ENCODE measurements at places on chromosomes 2 and 18.
A peak's percentile ranks its signal among the peaks of the same experiment; 100 is the strongest.

GRCh38 chr2:20616341-20616871 lies 34.5 kb downstream of the HS1BP3 start:
- DNase-seq, result no peak

DNA sequence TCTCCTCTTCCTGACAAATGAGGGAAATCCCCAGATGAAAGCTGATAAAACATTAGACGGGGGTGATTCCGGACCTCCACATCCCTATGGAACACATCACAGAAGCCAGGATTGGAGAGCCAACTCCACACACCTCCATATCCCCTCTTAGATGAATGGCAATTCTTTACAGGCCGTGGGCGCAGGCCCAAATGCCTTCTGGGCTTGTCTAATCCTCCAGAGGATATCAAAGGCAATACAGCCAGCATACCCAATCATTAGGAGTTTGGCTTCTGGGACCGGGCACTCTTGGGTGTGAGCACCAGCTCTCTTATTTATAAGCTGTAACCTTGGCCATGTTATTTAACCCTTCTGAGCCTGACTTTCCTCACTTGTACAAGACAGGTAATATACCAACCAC lies 15.0 kb upstream of the CYP1B1 start:
- DNase-seq, result no peak

DNA sequence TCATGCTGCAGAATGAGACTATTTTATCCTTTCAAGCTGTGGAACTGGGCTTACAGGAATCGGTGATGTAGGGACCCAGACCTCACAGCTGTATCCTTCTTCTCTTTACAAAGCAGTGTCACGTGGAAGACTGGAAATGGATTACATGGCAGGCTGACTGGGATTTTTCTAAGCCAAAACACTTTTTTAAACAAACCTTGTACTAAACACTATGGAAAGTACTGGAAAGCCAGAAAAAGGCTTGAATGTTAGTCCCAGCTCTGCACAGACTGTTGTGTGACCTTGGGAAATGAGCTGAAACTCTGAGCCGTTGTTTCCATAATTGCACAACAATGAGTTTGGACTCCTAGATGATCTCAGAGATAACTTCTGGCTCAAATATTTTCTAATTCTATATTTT lies 7.6 kb upstream of the ADAM23 start:
- no peak for DNase-seq

DNA sequence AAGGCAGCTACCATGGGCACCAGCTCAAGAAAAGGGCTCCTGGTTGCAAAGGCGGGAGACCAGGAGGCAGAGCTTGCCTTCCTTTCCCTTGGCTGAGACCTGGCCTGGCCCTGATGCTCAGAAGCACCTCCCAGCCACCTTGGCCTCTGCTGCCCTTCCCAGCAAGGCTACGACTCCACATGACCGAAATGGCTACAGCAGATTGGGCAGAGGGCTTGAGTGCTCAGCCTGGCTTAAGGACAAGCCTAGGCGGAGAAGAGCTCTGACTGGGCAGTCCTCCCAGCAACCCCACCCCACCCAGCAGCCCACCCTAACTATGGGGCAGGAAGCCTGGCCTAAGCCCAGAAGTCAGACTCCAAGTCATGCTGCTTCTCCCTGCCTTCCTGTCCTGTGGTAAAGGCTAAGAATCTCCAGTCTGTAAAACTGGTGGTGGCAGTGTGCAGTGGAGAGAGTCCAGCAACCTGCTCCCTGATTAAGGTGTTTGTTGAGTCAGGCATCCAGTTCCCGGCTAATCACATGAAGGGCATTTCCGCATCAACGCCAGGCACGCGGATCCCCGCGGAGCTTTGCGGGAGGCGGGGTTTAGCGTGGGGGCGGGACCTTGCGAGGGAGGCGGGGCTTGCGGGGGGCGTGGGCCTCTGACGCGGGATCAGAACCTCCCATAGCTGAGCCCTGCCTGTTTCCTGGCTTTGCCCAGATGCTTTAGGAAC lies 256.0 kb downstream of the BCL11A start:
- DNase-seq, result no peak

- no peak for DNase-seq
Measured at GRCh38 chr2:6865346-6866274, at the start of gene CMPK2. TSS of gene CMPK2 (minus strand) at chr2:6865907. CDS start at chr2:6865696, 211 bp downstream.

DNA sequence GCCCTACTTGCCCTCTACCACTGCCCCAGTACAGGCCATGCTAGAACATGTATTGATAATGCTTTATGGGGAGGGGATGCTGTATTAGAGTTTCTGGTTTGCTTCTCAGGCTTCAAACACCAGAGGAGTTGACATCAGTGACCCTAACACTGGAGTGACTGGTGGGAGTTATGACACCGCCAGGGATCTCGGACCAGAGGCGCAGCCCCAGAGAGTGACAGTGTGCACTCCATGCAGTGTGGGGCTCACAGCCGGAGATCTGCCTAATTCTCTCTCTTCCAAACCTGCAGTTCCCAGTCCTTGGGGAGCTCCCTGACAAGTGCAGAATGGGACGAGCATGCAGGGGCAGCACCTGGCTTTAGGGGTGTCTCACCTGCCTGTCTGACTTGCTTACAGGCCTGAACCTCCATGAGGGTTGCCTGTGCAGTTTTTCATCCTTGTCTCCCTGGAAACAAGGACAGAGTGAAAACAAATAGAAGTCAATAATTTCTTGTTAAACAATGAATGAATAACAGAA lies 244.9 kb upstream of the MYT1L start:
- DNase-seq, result no peak

GRCh38 chr18:61735564-61736102 lies 157.2 kb downstream of the RNF152 start:
- no peak for DNase-seq

DNA sequence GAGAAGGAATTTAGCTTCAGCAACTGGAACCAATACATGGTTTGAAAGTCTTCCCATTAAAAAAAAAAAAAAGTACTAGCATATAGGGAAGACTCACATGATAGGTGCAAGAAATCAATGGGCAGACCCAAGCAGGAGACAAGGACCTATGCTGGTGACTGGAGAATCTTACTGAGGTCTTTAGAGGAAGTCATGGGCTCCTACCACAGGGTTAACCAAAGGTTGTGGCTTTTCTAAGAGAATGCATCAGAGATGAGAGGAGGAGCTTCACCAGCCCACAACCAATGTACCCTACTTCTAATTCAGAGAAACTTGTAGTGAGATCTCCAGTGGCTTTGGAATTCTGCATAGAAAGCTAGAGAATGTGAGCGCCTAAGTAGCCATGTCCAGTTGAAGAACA lies 207.4 kb downstream of the NCKAP5 start:
- no peak for DNase-seq

DNA sequence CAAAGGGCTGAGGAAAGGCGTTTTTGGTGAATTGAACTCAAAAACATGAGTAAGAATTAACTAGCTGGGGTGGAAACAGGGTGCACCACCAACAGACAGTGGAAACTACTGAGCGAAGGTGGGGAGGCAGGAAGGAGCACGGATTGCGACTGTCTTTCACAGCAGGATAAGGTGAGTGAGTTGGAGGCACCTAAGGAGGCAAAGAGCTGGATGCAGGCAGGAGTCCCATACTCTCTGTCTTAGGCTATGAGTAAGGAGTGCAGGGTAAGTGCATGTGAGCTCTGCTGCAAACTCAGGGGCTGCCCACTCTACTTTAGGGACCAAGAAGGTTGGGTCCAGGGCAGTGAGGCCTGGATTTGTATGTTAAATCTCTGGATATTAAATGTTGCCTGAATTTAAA lies 333.1 kb upstream of the ZNF521 start:
- DNase-seq, result no peak

DNA sequence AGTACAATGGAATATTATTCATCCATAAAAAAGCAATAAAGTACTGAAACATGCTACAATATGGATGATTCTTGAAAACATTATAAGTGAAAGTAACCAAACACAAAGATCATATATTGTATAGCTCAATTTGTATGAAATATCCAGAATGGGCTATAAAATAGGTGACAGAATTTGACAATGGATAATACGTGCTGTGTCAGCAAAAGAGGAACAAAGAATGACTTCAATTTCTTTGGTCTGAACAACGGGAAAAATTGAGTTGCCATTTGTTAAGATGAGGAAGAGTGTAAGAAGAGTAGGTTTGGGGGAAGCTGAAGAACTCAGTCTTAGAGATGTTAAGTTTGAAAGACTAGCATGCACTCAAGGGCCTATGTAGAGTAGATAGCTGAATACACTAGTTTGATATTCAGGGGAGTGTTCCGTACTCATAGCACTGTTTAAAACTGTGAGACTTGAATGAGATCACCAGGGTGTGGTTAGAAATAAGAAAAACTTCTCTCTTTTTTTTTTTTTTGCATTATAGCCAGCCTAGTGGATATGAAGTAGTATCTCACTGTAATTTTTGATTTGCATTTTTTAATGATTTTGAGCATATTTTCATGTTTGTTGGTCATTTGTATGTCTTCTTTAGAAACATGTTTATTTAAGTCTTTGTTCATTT lies 213.6 kb downstream of the NR4A2 start:
- DNase-seq, result no peak

DNA sequence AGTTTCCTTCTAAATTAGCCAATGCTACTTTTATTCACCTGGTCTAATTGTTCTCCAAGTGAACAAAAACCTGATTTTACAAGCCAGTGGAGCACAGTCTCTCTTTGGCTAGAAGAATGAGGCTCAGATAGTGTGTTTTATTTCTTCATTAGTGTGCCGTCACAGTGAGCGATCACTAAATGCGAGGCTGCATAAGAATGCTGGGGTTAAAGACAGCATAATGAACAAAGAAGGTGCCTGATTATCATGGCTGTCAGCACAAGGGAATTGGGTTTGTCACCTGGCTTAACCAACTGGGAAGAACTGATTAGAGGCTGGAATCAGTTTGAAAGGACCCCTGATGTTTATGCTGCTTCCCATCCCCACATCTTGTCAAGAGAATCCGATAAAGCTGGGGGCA lies 76.4 kb downstream of the EPHA4 start:
- no peak for DNase-seq

GRCh38 chr2:176585791-176586190 lies 316.5 kb downstream of the MTX2 start:
- no peak for DNase-seq

DNA sequence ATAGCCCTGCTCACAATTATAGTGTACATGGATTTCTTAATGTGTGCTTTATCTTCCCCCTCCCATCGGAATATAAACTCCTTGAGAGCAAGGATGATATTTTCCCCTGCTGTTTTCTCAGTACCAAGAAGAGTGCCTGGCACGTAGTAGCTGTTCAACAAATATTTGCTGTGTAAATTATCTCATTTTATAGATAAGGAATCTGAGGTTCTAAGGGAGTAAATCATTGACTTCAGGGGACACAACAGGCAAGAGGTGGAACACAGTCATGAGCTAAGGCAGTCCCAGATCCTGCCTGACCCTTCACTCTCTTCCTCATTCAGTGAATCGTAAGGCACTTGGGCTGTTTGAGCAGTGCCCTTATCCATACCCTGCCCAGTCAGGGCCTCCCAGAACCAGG lies 187.3 kb upstream of the TNP1 start:
- no peak for DNase-seq

GRCh38 chr2:74427551-74427950 lies 6.0 kb downstream of the WDR54 start:
- no peak for DNase-seq

DNA sequence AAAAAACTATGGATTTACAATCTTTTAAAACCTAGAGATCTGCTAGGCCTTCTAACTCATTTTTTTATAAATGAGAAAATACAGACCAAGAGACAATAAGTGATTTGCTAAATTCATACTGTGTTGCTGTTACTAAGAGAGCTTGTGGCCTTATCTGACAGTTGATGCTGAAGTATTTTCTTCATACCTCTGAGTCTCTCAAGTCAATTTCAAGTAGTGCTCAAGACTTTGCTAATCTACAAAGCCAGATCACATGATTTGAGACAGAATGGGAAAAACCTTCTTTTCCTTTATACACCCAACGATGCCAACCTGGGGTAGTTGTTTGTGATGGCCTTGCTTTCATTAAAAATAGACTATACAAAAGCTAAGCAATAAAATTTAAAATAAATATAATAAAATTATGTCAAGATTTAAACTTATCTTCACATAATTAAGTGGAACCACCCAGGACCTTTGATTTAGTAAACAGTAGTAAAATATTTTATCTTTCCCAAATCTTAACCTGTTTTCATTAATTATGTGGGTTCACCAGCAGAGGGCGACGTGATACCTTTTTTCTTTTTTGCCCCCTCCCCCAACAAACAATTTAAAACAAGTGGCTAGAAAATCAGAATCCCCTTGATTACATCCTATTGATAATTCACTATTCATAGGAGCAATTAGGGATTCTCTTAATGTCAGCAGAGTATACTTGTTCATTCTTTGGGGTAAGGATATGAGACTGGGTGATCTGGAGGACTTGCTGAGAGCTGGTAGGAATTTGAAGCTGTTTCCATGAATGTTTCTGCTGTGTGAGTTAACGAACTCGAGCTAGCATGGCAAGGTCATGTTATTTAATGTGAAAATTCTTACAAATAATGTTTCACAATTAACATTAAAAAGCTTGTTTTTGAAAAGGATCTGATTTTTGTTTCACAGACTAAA lies 49.6 kb upstream of the SLC5A7 start:
- no peak for DNase-seq

GRCh38 chr2:199480966-199481365 lies 23.2 kb upstream of the SATB2 start:
- no peak for DNase-seq

- DNase-seq, result no peak
Measured at GRCh38 chr2:161905389-161906046, 168.5 kb downstream of the DPP4 start.

DNA sequence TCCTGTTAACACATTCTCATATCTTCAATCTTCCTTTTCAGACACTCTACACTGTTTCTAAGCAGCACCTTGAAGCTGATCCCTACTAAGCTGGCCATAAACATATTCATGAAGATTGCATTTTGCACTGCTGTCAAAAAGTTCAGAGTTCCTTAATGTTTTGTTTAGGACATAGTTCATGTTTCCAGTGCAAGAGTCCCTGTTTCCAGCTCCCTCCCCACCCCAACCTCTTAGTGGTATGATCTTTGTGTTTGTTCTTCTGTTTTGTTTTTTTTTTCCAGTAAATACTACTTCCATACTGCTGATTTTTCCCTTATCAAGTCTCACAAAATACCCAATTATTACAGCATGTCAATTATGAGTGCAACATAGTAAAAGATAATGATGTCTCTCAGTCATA lies 4.1 kb upstream of the SLC40A1 start:
- no peak for DNase-seq

GRCh38 chr2:161625314-161625919 lies 1.2 kb downstream of the SLC4A10 start:
- DNase-seq, result no peak

DNA sequence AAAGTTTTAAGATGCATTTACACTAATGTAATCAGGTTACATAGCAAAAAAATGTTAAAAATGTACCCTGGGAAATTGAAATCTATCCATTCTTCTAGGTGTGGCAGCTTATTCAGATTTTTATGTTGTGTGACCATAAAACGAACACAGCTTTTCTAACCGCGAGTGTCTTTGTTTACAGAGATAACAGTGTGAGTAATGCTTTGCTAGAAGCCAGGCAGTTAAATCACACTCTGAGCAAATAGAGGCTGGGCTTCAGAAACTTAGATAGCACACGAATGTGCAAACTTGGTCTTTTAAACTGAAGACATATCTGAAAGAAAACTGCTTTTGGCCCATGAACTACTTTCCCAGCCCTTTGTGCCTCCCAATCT lies 116.1 kb downstream of the SPTBN1 start:
- peak; percentile 65 for DNase-seq

GRCh38 chr18:23138471-23138870 lies 3.2 kb downstream of the CABLES1 start:
- no peak for DNase-seq

- no peak for DNase-seq
Measured at GRCh38 chr18:56386856-56387255, 251.5 kb downstream of the TXNL1 start.

GRCh38 chr2:219174146-219174545 lies 2.6 kb downstream of the CNPPD1 start:
- DNase-seq, result no peak

- no peak for DNase-seq
Measured at GRCh38 chr2:232843834-232844233, 26.2 kb upstream of the SNORC start.
